Fibroblast of mammary gland (primary cell): ENCODE measurements at places on chromosomes 16 and 17.

- no peak for DNase-seq
These were observed 543 bp downstream of the TXNDC11 start for GRCh38 chr16:11742093-11742535.

GRCh38 chr16:8673611-8674412, 605 bp upstream of the ABAT start:
- DNase-seq = no peak

DNA sequence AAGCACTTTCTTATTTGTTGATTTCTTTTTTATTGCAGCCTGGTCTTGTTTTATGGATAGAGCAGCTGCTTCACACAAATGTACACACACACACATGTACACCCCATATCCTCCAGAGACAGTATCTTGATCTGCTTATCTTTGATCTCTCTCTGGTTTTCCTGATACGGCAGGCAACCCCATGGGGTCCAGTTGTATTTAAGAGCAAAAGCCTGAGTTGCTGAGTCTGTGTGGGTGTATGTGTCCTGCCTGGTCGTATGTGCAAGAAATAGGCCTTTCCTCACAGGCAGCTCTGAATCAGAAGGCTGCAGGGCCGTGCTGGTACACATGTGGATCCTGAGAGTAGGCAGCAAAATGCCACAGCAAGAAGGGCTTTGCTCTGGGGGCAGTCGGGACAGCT, 14.6 kb upstream of the LGALS9 start:
- DNase-seq = no peak

- DNase-seq = no peak
These were observed 64.8 kb upstream of the C17orf78 start for GRCh38 chr17:37310940-37311339.

- DNase-seq = peak; percentile 33
These were observed 1.9 kb downstream of the PHF12 start for GRCh38 chr17:28949185-28950016.

- no peak for DNase-seq
These were observed 65.1 kb downstream of the SREBF1 start for GRCh38 chr17:17771498-17772201.

DNA sequence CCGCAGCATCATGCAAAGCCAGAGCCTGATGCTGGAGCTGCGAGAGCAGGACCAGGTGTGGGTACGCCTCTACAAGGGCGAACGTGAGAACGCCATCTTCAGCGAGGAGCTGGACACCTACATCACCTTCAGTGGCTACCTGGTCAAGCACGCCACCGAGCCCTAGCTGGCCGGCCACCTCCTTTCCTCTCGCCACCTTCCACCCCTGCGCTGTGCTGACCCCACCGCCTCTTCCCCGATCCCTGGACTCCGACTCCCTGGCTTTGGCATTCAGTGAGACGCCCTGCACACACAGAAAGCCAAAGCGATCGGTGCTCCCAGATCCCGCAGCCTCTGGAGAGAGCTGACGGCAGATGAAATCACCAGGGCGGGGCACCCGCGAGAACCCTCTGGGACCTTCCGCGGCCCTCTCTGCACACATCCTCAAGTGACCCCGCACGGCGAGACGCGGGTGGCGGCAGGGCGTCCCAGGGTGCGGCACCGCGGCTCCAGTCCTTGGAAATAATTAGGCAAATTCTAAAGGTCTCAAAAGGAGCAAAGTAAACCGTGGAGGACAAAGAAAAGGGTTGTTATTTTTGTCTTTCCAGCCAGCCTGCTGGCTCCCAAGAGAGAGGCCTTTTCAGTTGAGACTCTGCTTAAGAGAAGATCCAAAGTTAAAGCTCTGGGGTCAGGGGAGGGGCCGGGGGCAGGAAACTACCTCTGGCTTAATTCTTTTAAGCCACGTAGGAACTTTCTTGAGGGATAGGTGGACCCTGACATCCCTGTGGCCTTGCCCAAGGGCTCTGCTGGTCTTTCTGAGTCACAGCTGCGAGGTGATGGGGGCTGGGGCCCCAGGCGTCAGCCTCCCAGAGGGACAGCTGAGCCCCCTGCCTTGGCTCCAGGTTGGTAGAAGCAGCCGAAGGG, 24.2 kb downstream of the C1QTNF1 start:
- DNase-seq = peak; percentile 45

DNA sequence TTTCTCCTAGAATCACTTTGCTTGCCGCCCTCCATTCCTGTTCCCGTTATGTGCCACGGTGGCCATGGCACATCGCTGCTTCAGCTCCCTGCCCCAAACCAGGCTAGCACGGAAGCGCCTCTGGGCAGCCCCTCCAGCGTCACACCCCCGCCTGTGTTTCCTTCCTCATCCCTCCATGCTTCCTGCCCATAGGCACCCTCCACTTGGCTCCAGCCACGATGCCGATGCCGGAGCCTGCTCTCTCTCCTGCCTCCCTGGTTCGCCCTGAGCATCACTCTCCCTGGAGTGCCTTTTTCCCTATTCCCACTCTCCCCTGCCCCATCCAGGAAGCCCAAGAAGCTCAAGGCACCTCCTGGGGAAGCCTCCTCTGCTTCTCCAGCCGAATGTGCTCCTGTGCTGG, 3.2 kb upstream of the ARHGAP23 start:
- DNase-seq = no peak

DNA sequence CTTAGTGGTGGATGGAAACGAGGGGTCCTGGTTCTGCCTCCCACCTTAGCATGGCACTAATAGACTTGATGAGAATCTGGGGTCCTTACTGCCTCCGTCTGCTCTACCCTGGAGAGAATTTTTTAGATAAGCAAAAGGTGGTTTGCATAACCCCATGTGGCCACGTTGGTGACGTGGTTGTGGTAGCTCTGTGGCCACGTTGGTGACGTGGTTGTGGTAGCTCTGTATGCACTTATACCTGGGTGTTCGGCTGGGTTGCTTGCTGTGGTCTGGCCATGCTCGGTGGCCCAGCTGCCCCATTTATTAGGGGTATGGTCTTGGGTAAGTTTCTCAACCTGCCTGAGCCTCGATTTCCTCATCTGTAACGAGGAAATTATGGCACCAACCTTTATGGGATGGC, 13.0 kb downstream of the SPIRE2 start:
- DNase-seq = no peak

DNA sequence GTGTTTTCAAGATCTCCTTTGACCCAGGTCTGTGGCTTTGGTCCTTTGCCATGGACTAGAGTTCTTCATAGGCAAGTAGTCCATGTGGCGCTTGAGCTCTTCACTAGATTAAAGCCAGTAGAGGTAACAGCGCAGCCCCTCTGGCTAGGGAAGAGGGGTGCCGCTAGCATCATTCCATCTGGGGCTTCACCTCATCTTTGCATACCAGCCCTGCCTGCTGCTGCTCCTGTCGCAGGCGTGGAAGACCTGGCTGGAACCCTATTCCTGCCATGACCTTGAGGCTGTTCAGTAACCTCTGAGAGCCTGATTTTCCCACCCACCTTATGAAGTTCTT, 198.4 kb downstream of the MSI2 start:
- DNase-seq = no peak

- DNase-seq = peak; percentile 88
These were observed 22.2 kb downstream of the TBX4 start for GRCh38 chr17:61474235-61474927.

DNA sequence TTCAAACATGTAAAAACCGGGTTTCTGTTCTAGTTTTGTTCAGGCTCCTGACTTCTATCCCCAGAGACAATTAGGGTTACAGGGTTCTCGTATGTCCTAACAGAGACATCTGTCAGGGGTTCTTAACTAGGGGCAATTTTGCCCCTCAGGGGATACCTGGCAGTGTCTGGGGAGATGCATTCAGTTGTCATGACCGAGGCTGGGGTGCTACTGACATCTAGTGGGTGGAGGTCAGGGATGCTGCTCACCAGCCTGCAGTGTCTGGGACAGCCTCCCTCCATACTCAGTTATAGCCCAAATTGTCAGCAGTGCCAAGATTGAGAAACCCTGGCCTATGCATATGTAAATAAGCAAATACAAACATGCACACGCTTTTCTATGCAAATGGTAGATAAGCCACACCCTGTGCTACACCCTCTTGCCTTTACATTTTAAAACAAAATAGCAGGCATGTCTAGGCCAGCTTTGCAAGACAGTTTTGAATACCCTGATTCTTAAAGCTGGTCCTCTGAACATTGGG, 37.4 kb downstream of the CLEC16A start:
- DNase-seq = no peak

DNA sequence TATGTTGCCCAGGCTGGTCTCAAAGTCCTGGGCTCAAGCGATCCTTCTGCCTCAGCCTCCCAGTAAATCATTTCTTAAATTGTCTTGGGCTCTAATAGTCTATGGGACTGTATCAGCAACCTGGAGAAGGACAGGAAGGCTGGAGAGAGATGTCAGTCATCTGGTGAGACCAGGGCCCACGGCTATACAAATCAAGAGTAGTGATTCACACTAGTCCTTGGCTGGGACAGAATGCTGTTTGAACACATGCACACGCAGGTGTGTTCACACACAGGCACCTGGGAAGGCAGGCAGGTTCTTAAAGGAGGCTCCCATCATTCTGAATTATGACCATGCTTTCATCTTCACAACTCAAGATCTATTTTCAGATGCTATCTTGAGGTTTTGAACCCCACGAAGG, 14.1 kb downstream of the NQO1 start:
- DNase-seq = no peak

GRCh38 chr16:57610611-57611010, 17.8 kb upstream of the ADGRG1 start:
- no peak for DNase-seq

GRCh38 chr17:29451121-29451742, 61.1 kb downstream of the TAOK1 start:
- DNase-seq = no peak

DNA sequence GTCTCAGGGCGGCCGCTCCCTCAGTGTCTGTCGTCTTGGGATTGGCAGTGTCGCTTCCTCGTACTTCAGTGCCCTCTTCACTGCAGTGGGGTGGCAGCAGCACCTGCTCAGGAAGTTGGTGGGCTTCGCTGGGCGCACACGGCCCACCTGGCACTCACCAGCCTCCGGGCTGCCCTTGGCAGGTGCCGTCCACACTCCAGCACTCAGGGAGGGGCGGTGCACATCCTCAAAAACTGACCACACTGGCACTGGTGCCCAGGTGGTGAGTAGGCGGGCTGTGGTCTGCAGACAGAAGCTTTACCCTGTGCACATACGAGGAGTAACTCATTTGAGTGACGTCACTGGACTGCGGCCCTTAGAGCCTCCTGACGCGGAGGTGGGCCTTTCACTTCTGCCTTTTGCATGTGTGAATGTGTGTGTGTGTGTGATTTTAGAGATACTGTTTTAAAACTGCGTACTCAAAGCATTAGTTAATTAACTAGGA, 94.6 kb downstream of the BANP start:
- DNase-seq = no peak

GRCh38 chr17:3276126-3276525, 22.0 kb downstream of the OR3A1 start:
- no peak for DNase-seq

DNA sequence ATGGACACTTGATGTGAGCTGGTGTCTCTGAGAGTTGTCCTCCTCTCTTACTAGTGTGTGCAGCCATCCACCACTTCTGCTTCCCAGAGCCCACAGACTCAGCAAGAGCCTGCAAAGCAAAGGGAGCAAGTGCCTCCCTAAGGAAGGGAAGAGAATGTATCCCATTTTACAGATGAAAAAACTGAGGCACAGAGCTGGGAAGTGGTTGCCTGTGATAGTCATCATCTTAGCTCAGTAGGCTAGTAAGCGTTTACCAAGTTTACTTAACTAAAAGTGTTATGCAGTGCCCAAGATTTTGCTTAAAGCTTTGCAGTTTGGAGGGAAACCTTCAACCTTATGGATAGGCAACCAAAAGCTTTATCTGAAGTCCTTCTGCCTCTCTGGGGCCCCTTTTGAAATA, 23.0 kb upstream of the EFCAB13 start:
- DNase-seq = no peak

GRCh38 chr16:56451753-56452689, 667 bp downstream of the OGFOD1 start:
- peak; percentile 46 for DNase-seq

GRCh38 chr16:10031955-10032354, 150.3 kb downstream of the GRIN2A start:
- no peak for DNase-seq

DNA sequence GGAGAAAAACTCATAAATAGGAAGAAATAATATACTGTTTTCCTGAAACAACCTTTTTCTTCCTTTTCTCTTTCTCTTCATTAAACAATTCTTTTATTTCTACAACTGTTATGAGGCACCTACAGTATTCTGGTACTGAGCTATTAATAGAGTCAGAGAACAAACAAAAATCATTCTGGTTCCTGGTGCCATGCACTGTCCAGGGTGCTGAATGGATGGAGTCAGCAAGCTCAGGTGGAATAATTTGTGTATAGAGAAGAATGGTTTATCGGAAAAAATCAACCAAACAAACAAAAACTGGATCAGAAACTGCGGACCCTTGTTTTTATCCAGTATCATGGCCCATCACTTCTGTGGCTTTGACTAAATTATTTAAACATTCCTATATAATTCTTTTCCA, 430.3 kb upstream of the GOT2 start:
- no peak for DNase-seq

GRCh38 chr17:9294661-9295210, 273.4 kb downstream of the NTN1 start:
- no peak for DNase-seq

- no peak for DNase-seq
These were observed 101.6 kb downstream of the RAB11FIP4 start for GRCh38 chr17:31492880-31493655.

DNA sequence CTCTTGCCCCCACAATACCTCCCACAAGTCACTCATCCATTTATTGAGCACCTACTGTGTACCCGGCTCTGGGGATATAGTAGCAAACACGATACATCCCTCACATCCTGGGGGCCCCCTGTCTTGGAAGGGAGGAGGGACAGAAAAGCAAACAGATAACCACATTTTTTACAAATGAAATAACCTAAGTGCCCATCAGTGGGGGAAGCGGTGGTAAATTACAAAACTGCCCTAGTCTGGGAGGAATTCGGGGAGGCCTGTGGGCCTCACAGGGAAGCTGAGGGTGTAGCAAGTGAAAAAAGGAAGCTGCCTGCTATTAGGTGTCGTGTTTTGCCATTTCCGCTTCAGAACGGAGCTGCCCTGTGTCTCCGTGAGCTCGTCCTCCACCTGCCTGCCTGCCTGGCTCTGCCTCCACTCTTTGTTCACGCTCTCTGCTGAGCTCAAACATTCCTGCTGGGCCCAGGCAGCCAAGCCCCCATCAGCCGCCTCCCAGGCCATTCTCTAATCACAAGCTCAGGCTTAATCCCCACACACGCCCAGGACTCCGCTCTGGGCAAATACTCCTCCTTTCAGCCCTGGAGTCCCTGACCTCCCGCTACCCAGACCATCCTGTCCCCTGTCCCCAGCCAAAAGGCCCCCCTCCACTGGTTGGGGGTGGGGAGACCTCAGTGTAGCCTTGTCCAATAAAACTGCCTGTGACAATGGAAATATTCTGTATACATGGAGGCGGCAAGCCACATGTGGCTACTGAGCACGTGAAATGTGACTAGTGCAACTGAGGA, 10.2 kb upstream of the SEC14L5 start:
- DNase-seq = no peak

GRCh38 chr17:64176556-64176955, 46.6 kb upstream of the ERN1 start:
- no peak for DNase-seq
